D341Med (cell line): ENCODE measurements at places on chromosomes 13 and 19.

DNA sequence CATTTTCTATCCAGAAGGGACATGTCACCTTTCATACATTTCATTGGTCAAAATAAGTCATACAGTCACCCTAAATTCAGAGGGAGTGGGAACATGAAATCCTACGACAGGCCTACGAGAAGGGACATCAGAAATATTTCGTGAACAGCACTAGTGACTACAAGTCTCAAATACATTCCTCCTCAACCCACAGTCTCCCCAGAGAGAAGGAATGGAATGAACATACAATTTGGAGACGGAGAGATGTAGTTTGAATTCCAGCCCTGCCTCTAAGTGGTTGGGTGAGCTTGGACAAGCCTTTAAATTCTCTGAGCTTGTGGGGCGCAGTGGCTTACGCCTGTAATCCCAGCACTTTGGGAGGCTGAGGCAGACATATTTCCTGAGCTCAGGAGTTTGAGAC lies 9.9 kb downstream of the SERTM1 start:
- DNase-seq = no peak

DNA sequence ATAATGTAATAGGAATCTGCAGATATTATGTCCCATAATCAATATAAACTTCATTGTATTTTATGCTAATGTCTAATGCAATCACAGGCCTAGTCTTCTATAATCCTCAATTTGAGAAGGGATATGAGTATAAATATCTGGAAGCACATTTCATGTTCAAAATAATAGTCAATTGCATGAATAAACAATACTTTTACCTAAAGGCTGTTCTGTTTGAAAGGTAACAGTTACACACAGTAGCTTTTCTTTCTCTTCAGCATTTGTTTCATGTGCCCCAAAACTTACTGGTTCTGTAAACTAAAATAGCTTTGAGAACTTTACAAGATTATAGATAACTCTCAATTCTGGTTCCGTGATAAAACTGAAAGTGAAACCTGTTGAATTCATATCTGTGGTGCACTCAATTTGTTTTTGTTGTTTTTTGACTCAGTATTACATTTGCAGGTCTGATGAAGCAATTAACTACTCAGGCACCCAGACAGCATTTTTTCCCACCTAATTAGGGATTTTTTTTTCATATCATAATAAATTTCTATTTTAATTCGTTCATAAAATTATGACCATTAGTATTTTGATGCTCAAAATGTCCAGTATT lies 1193.8 kb downstream of the SLITRK1 start:
- DNase-seq = no peak

DNA sequence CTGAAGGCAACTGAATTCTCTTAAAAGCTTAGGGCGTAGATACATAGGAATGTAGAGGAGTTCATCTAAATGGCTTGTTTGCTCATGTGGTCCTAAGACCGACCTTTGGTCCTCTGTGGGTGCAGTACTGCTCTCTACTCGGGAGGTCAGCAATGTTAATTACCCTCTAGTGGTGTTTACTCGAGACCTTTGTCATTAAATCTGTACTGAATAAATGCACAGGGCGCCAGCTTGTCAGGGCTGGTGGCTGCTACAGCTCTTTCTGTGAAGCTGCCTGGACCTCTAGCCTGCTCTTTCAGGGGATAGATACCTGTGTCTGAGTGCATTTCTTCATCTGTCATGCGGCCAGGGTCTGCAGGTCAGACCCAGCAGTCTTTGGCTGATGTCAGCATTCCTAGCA lies 29.2 kb upstream of the MPHOSPH8 start:
- no peak for DNase-seq

DNA sequence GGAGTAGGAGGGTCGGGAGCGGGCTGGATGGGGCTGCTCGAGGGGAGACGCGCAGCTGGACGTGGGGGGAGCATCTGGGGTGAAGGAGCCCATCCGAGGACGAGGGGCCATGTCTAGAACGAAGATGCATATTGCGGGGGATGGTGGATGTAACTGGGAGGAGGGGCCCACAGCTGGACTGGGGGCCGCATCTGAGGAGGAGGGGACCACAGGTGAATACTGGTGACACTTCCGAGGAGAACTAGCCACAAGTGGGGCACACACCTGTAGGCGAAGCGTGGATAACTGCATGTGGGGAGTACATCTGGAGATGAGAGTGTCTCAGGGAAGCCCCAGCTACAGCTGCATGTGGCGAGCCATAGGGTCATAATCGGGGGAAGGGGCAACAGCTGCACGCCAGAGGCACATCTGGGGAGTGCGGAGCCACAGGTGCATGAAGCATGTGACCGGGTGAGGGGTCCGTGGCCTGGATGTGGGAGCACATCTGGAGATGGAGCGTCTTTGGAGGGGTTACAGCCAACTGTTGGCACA lies 402 bp downstream of the ZSWIM9 start:
- DNase-seq = no peak

DNA sequence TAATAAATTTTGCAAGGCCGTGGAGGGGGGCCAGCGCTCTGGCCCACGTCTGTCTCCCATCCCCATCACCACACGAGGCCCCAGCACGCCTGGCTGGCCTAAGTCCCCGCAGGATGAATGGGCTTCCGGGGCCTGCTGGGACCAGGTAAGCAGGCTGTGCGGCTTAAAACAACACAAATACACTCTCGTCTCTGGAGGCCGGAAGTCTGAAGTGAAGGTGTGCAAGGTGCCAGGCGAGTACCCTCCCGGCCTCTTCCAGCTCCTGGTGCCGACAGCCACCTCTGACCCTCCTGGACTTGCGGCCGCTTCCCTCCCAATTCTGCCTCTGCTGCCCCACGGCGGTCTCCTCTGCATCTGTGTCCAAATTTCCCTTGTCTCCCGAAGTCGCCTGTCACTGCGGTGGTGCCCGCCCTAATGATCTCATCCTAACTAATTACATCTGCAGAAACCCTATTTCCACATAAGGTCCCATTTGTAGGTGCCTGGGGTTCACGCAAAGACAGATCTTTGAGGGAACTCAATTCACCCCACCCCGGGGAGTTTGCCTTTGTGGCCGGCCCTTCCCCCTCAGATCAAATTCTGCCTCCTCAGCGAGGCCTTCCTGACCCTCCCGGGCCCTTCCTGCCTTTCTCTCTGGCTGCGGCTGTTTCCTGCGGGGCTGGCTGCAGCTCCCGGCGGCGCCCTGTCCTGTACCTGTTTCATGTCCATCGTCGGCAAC lies 8.1 kb upstream of the PTBP1 start:
- DNase-seq = no peak

GRCh38 chr19:22628401-22628800 lies 5.7 kb upstream of the ZNF492 start:
- DNase-seq = no peak

GRCh38 chr19:29515706-29516357 lies 10.0 kb upstream of the VSTM2B start:
- DNase-seq = no peak

DNA sequence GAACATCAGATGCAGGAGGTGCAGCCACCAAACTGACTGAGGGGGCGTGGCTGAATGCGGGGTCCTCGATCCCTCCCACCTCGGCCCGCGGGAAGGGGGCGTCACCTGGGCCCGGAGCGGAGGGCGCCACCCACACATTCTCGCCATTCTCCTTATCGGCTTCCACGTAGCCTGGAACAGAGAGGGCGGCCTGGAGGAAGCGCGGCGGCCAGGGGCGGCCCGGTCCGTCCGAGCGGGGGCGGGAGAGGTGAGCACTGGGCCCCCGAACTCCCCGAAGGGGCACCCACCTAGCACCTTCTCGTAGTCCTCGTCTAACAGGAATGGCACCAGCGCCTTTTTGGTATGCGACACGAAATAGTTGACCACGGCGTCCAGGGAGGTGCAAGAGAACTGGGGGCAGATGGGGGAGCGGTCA lies 11.8 kb downstream of the STAP2 start:
- no peak for DNase-seq

- DNase-seq = no peak
These were observed 62.2 kb upstream of the TM9SF2 start for GRCh38 chr13:99439048-99439447.

GRCh38 chr19:50344661-50345318 lies 15.6 kb upstream of the KCNC3 start:
- no peak for DNase-seq

DNA sequence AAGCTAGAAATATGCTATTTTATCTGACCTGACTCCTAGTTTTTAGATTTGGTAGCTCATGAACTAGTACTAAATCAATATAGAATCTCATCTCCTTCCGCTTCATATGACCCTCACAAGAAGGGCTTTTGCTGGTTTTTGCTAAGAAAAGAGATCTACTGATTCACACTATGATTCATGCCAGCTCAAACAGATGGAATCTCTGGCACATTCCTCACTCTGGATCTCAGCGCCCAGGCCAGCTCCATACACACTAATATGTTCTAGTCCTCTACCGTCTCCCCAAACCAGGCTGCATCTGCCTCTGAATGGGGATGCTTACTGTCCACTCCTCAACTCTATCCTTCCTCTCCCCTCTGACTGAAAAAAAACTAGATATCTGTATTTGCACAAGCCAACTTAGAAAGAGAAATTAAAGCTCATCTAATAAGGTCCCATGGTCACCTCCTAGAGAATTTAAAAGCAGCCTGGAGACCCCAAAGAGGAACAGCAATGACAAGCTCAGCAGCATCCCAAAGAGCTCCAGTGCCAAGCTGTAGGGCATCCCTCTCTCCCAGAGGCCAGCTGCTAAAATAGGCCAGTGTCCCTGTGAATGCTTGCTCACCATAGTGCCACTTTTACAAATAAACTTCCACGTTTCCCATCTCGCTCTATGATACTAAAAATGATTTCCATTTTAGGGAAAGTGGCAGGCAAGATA lies 74.9 kb downstream of the LHFPL6 start:
- no peak for DNase-seq
